Activated CD4-positive, alpha-beta T cell treated with anti-CD3 and anti-CD28 coated beads, Interleukin-2, amount 10 ng/mL, durations not matched to agents 7 days and 5 days (primary cell): ENCODE measurements at places on chromosomes 7 and 10. TPM values are rescaled to one million over a fixed set of nuclear protein-coding genes. Genes with fewer than 3 reads are reported as not detected.
A peak's percentile ranks its signal among the peaks of the same experiment; 100 is the strongest.

NOS3 gene
- total RNA-seq: 21.6 TPM

GRCh38 chr7:155795951-155796350 lies 16.3 kb downstream of the SHH start:
- DNase-seq: no peak

PLA2G12B gene
- total RNA-seq: not detected

PNLIPRP2 gene
- total RNA-seq: not detected

PODXL gene
- total RNA-seq: 1.5 TPM

CXCL12 gene
- total RNA-seq: not detected

GRCh38 chr10:111186358-111186757 lies 109.5 kb downstream of the ADRA2A start:
- DNase-seq: no peak

SAMD9 gene
- total RNA-seq: 80.1 TPM

ZNF365 gene
- total RNA-seq: 0.04 TPM

MNX1 gene
- not detected for total RNA-seq

DNA sequence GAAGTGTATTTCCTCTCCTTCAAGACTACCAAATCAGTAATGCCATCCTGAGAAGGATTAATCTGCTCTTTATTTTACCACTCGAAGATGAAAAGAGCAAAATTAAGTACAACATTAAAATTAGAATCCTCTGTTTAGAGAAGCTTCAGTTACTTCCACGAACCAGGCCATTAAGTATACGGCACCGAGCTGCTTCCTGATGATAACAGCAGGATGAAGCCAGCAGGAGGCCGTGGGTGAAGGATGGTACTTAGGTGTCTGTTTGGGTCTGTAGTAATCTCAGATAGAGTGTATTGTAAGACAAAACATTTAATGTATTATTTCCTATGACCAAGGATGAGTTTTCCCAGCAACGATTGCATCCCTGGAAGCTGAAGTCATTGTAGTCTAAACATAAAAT lies 362.8 kb downstream of the SFMBT2 start:
- no peak for DNase-seq

DNA sequence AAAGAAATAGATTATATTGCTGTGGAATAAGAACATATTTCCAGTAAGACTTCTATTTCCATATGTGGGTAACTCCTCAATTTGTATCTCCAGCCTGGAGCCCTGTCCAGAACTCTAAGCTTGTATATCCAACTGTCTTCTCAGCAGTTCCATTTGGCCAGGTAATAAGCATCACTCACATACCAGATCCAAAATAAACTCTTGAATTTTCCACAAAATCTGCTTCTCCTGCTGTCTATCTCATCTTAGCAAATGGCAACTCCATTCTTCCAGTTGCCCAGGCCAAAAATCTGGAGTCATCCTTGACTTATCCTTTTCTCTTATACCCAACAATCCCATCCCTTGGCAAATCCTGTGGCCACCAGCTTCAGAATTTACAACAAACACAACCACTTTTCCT lies 325.8 kb downstream of the CAMK1D start:
- no peak for DNase-seq

DNA sequence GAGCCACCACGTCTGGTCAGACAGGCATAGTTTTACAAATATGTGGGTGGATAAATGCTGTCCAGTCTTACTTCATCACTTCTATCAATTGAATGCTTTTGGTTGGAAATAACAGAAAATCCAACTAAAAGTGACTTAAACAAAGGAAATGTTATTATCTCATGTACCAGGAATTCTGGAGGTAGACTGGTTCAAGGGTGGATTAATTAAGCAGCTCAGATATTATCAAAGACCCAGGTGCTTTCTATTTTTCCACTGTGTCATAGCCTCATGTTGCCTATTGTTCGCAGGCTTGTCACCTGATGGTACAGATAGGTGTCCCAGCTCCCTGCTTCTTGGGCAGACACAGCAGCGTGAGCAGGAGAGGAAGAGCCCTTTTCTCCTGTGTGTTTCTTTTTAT lies 156.1 kb upstream of the CTBP2 start:
- no peak for DNase-seq

DNA sequence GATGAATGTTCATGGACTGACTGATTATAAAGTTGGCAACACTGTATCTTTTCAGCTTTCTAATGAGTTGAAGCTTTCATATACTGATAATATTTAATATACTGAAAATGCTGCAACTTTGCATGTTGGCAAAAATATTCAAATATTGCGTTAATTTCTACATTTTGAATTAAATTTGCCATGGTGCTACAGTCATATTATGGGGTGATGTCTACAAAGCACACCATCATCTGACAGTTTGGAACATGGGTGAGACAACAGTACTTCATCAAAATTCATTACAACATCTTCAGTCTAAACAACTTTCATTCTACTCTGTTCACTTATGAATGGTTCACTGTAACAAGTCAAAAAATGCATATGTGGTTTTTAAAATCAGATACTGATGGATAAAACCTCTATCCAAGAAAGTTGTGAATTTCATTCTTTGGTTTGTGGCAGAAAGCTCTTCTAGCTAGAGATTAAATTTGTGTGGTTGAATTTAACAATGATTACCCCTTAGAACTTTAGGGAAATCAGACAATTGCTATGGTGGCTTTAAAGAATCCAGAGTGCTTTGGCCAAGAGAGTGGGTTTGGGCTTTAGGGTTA lies 136.4 kb downstream of the TMEM26 start:
- DNase-seq: no peak

DNA sequence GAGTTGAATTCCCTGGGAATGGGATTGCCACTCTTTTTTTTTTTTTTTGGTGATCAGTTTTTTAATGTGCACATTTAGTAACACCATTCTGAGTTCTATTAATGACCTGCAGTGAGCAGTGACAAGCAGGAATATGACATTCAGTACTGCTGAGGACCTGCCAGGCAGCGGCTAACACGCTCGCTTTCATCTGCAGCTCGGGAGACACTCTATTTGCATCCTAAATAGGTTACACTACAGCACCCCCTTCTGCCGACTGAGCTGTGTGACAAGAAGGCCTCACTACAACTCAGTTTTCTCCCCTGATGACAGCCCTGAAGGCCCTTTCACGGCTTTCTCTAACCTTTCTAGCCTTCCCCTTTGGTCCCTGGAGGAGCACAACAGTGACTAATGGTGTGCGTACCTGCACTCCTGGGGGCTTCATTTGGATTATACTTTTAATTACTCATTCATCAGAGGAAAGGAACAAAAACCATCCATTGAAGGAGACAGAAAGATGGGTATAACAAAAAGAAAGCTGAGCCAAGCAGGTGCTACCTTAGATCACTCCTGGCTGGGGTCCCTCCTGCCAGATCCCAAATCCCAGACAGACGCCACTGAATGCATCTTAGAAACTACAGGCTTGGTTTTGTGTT lies 872.4 kb downstream of the LRMDA start:
- DNase-seq: peak; percentile 16

- no peak for DNase-seq
Measured at GRCh38 chr10:77251297-77252013, 386.2 kb downstream of the KCNMA1 start.

- peak; percentile 31 for DNase-seq
Measured at GRCh38 chr10:97399843-97400545, 1.1 kb downstream of the RRP12 start.

DNA sequence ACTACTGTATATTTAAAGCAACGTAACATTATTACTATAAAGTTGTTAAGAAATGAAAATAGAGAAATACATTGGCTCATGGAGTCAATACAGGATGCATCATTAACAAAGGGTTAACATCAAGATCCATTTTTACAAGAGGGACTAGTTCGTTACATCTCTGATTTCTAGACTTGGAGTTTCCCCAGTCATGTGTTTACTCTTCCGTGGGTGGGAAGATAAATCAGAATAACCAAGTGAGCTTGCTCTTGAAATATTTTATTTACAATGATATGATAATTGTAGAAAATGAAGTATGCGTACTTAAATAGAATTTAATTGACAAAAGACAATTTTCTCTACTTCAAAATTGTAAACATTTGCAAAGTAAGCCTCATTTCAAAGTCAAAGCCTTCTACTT lies 1.0 kb upstream of the PRKAR2B start:
- no peak for DNase-seq

GRCh38 chr7:122688400-122688998 lies 10.4 kb downstream of the RNF133 start:
- no peak for DNase-seq

DNA sequence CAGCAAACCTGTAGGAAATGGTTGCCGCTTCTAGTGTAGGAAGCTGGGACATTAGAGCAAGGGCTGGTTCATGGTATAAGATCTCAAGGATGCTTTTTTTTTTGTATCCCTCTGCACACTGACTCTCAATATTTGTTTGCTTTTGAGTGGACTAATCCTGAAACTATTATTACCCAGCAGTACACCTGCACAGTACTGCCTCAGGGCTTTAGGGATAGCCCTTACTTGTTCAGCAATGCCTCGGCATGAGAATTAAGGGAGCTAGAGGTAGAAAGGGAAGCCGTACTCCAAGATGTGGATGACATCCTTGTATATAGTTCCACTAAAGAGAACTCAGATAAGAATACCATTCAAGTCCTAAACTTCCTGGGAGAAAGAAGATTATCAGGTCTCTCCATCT lies 70.5 kb downstream of the COPG2 start:
- no peak for DNase-seq
